Substantia nigra (tissue), 51 donors: ENCODE measurements at places on chromosomes 6 and 20.

GRCh38 chr6:136964398-136964797 is 42.3 kb downstream of the SLC35D3 start:
- no peak for DNase-seq

DNA sequence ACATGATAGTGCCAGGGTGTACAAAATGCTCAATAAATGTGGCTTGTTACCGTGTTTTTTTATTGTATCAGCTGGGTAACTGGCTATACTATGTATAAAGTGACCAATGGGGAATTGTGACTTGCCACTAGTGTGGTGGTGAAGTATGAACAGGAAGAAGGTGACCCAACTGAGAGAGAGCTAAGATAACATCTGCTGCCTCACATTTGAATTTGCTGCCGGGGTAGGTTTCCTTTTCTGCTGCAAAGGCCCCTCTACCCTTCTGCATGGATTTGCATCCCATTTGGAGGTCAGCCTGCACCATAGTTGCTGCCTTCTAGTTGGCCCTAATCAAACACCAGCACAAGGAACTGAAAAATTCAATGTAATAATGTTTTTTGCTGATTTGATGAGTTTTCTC is 24.1 kb downstream of the IL17A start:
- no peak for DNase-seq

GRCh38 chr6:135144673-135145062 is 36.4 kb upstream of the MYB start:
- DNase-seq = no peak

DNA sequence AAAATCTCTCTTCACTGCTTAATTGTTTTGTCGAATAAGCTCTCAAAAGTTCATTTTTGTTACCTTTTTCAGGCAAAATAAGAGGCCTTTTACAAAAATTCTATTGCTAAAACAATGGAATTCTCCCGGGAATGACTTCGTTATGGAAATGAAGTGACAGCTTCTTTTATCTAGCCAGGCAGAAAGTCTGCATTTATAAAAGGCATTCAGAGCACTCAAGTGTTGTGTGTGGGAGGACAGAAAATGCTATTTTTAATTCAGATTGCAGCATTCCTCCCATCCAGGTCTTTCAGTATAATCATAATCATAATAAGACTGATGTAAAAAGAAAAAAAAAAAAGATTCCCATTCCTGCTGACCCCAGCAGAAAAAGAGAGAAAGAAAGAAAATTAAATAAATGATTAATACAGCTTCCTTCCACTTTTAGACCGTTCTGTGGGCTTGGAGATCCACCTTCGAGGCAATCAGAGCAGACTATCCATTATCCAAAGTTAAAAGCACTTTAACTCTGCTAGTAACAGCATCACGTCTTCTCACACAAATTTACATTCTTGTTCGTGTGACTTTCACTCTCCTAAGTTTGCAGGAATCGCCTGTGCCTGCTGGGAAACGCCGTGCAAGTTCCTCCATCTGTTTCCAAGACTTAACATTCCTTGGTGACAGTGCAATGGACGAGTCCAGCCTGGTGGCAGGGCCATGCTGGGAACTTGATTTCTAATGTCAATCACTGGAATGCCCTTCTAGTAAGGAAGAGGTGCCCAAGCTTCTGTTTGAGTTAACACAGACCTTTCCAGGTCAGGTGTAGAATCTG is 258.8 kb downstream of the GMPR start:
- DNase-seq = no peak

DNA sequence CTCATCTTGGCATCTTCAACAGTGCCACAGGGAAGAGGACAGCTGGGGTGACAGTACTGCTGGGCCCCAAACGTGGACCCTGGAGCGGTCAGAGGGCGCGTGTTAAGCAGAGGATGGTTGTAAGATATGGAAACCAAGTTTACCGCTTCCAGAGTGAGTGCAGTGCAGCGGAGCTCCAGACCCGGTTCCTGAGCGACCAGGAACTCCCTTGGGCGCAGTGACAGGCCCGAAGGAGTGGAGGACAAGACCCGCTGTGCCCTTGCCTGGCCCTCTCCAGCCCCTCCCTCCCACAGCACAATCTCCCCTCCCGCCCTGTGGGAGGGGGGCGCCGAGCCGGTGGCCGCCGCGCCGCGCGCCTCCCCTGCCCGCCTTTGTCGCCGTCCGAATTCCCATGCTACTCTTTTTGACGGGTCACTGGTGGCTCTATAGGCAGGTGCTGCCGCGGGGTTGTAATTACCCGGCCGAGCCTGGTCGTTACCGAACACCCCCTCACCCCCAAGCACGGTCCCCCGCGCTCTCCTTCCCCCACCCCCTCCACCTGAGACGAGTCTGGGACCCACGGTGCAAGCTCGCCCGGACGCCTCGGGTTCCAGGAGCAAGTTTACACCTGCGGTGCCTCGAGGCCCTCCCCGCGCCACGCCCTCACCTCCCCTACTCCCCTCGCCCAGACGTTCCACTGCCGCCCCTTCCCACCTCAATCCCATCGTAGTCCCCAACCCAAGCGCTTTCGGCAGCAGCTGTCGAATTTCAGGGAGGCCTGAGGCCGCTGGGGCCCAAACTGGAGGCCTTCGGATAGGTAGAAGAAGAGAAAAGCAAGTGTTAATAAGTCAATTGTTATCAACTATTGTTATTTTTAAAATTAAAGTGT is 3.9 kb downstream of the NR2E1 start:
- DNase-seq = no peak

DNA sequence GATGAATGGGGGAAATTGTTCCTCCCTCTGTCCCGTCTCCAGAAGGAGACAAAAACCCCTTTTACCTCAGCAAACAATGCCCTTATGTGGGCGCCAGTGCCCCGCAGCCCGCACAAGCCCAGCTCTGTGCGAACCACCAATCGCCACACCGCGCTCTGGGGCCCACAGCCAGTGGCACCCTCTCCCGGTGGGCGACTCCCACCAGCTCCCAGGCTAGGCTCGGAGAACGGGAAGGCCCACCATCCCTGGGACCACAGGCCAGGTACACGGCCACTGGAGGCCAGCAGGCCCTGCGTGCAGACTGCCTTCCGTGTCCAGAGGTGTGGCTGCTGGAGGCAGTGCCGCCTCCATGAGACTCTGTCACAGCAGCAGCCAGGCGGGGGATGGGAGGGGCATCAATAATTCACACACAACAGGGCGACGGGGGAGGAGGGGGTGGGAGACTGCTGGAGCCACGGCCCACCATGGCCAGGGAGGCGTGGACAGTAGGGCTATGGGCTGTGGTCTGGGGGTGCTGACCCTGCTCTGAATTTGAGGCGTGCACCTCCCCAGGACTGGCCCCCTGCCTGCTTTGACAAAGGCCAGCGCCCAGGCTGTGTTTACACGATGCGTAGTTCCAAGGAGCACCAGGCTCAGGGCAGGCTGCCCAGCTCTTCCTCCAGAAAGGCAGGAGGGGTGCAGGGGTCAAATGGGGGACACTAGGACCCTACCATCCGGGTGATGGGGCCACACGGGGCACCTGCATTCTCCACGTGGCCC is 105.7 kb downstream of the ASXL1 start:
- peak; percentile 87 for DNase-seq

- DNase-seq = no peak
These were observed 12.2 kb upstream of the VNN1 start for GRCh38 chr6:132725947-132726607.

DNA sequence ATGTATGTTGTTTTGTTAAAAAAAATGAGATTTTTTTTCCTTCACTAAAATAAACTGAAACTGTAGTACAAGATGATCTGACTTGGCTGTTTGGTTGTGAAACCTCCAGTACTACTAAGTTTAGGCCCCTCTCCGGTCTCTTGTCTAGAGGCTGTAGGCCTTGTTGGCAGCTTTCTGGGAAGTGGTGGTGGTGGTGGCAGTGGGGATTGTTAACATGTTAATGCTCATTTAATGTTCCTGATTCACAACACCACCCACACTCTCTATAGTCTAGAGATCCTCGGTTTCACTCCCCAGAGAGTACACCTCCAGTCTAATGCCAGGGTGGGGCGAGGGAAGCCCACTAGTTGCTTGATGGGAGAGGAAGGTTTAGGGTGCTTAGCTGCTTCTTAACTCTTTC is 24.1 kb downstream of the STK4 start:
- DNase-seq = no peak

DNA sequence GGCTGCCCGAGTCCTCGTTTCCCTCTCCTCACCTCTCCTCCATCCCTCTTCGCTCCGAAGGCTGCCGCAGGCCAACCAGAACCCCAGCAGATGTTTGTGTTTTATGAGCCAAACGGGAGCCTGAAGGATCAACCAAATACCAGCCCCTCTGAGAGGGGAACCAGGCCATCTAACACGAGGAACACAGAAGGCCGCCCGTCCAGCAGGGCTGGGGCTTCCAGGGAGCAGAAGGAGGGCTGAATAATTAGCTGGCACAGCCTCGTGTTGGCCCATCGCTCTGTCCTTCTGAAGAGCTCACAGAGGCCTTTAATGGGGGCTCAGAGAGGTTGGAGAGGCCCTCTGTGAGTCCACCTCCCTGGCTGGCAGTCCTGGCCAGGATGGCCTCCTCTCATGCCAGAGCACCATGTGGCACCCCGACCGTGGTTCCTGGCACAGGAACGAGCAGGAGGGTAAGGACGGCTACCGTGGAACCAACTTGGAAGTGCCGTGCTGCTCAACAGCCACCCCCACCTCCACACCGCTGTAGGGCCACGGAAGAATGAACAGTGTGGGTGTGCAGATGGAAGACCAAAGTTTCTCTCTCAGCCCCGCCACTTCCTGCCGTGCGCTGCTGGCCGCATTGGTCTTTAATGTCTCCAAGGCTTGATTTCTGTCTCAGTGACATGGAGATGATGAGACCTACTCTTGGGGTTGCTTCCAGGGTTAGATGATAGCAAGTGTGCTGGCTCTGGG is 155.2 kb downstream of the SCML4 start:
- no peak for DNase-seq

DNA sequence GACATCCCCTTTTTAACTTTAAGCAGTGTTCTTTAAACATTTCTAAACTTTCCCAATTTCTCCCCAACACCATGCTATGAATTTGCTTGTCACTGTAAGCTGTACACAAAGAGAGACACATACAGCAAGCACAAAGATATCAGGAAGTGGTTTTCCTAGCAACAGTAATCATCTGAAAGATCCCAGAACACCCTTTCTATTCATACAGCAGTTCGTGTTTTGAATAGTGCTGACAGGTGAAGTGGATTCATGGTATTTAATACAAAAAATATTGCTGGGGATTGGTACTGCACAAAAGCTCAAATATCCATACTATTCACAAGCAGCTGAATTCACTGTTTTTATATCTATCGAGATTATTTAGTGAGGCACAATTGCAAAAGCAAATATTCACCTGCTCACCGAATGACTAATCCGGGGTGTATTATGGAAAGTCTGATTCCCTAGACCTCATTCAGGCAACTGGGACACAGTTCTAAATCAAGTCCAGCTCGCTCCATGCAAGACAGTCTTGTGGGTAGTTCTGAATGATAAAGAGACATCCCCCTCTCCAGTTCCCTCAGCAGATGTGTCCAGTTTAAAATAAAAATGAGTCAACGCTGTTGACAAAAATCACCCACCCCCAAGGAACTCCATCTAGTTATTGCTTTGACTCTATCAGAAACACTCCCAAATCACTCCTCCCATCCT is 107.1 kb upstream of the TSHZ2 start:
- DNase-seq = no peak

- no peak for DNase-seq
These were observed 37.3 kb upstream of the BTN3A2 start for GRCh38 chr6:26327450-26328264.

DNA sequence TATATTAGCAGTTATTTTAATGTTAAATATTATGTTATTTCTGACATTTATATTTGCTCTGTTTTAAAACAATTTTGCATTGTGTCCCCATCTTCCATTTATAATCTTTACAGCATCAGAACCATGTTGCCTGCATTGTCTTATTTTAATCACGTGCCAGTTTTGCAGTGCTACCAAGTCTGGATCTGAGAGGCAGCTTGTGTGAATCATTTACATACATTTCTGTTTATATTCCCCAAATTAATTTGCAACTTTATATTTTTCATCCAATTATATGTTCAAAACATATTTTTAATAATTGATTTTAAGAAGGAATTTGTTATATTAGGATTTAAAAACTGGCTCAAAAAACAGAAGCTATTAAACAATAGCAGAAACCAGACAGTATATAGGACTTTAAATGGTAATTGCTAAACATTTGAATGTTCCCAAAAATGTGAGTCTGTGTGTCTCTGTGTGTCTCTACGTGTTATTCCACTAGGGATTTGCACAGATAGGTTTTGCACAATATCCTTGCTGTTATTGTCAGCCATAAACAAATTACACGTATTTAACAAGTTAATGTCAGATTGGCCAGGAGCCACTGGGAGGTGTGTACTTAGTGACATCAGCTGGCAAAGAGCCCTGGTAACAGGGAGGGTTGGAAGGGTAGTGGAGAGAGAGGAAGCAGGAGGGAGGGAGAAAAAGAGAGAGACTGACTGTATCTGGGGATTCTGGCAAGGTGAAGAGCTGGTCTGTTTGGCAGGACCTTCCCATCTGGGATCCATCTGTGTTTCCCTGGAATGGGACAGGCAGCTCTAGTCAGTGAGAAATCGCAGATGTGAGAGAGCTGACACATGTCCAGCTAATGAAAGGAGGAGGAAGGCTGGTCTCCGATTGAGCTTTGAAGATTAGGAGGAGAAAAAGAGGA is 72.1 kb downstream of the CBFA2T2 start:
- DNase-seq = peak; percentile 44

GRCh38 chr6:56806368-56806767 is 148.5 kb upstream of the BEND6 start:
- DNase-seq = no peak

GRCh38 chr6:167481307-167481926 is 156.5 kb downstream of the TTLL2 start:
- no peak for DNase-seq

- no peak for DNase-seq
These were observed 45.2 kb upstream of the NT5E start for GRCh38 chr6:85404564-85405174.

DNA sequence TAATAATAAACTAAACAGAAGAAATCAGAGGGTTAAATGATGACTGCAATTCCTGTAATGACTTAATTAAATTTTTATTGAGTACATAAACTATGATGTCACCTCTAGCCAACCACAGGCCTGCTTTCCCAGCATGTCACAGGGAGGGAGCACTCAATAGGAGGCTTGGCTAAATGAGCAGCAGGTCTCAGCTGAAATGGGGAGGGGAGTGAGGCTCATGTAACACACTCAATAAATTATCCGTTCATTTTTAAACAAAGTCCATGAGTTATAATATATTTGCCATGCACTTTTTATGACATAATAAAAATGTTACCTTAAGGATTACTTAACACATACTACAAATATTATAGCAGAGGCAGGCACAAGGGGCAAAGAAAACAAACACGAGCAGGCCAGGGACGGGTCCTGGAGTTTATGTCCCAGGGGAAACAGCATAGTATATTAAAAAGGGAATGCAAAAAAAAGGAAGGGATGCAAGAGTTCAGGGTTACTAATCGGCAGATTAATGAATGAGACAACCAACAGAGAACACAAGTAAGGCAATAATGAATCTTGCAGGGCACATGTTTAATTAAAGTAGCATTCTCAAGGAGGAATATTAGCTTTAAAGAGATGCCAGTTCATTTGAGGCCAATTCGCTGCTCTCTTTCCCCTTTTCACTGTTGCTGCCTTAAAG is 27.1 kb upstream of the FAM83C start:
- DNase-seq = no peak

- DNase-seq = no peak
These were observed 43.6 kb downstream of the FGD2 start for GRCh38 chr6:37048851-37049757.

GRCh38 chr20:57451795-57452661 is 60.8 kb downstream of the RBM38 start:
- DNase-seq = no peak

GRCh38 chr20:35849706-35850105 is 77.9 kb downstream of the PHF20 start:
- DNase-seq = peak; percentile 2
